Activated naive CD8-positive, alpha-beta T cell treated with anti-CD3 and anti-CD28 coated beads, Interleukin-2, amount 50 U/mL, for 16 hours (primary cell): ENCODE measurements at places on chromosomes 1 and 21.

- DNase-seq, result no peak
Observed at GRCh38 chr1:245276445-245276844, 121.7 kb downstream of the KIF26B start.

DNA sequence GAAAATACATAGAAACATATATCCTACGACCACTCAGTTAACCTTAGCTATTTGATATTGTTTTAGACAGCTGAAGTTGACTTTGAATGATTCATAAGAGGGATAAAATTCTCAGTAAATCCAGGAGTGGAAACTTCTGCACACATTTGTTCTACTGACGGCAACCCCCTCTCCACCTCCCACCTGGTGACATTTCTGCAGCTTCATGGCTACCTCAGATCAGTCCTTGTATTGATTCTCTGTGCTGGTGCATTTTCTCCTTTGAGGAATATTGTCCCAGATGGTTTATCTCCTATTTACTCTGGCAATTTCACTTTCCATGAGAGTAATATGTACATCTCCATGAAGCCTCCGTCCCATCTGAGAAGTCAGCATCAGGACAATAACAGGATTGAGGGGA, 57.7 kb upstream of the COA6 start:
- no peak for DNase-seq

GRCh38 chr1:36446271-36446670, 4.0 kb downstream of the OSCP1 start:
- DNase-seq, result no peak

DNA sequence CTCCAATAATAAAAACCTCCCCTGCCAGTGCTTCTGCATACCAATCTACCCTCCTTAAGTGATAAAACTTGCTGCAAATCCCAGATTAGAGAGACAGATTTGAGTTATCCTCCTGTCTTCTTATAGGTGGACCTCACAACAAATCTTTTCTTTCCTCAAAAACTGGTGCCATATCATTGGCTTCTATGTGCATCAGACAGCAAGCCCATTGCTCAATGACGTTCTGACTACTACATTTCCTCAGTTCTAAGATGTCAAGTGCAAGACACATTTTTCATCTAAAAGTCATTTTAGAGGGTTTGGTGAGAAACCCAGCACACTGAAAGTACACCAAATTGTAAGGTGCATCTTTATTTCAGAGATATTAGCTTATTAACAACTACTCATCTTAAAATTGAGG, 107.8 kb upstream of the VAV3 start:
- no peak for DNase-seq

DNA sequence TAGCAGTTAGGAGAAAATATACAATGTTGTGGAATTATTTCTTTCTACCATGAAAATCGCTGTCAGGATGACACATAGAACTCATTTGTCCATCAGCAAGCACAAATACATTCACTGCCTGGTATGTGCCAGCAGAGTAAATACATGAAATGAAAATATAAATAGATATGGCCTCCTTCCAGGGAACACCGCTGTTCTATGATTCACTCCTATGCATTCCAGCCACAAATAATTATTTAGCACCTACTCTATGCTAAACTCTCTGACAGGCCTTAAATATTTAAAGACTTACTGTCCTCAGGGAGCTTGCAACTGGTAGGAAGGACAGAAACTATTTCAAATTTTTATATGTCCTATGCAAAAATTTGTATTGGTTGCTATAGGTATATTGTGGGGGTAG, 975.0 kb upstream of the NCAM2 start:
- DNase-seq, result no peak

DNA sequence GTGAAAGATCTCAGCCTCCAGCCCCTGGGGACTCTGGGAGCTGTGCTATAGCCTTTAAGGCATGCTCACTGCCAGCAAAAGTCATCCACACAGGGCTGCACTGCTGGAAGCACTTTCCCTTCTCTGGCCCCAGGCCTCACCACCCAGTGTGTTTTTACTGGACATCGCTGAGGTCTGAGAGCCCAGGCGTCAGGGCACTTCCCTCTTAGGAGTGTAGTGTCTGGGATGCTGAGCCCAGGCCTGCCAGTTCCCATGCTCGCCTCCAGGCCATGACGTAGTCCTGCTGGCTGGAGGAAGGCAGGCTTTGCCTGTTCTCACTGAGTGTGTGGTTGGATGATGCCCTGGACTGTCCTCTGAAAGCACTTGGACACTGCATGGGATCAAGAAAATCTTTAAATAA, 101.2 kb downstream of the GDAP2 start:
- DNase-seq, result no peak

- no peak for DNase-seq
Observed at GRCh38 chr1:101253976-101254674, 17.3 kb downstream of the S1PR1 start.

DNA sequence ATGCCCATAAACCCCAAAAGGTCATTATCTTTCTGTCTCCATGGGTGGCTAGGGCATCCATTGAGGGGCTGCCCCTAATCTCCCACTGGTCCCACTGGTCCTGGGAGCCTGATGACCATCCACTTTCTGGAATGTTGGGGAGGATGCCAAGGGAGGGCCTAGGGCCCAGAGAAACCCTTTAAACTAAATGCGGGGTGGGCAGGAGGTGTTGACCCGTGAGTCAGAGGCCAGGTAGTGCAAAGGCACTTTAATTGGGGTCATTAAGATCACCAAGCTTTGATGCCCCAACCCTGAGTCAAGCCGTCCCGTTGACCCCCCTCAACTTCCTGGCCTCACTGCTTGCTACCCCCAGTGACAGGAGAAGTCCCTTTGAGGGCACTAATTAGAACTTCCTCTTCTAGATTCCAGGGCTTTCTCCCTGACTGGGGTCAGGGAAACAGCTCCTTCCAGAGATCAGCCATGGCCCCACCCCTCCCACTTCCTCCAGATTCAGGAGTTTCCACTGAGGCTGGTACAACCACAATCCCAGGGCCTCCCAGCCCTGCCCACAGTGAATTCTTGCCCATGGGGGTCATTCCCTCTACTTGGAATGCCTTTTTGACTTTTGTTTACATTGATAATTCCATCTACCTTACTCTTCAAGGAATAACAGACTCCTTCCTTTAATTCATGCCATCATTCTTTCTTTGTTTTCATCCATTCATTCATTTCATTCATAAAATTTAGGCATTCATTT, 15.5 kb upstream of the SERINC2 start:
- DNase-seq, result no peak

GRCh38 chr1:164641353-164641730, 82.4 kb downstream of the PBX1 start:
- no peak for DNase-seq

GRCh38 chr1:248751142-248751541, 4.4 kb downstream of the LYPD8 start:
- DNase-seq, result no peak

DNA sequence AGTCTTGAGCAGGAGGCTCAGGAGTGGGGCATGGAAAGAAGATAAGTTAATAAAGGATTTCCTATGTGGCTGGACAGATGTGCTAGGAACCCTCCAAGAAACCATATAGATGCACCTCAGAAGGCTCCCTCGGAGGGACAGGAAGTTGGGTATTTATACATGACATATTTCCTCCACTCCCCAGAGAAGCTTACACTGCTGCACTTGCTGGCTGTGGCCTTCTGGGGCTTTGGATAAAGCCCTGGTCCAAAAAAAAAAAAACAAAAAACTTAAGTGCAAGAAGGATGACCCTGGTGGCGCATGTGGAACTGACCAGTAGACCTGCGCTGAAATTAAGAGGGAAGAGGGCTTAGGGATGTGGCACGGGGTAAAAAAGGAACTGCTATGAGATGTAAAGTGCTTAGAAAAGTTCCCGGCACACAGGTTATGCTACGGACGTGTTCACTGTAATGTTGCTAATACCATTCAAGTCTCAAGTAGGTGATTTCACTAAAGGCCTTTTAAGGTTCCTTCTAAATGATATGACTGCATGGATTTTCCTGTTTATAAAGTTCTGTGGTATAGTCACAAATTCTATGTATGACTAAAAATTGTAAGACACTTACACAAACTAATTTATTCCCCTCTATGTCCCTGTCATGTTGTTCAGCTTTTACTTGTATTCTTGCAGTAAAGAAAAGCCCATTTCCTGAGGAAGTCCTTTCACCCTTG, 253.6 kb downstream of the HMCN1 start:
- no peak for DNase-seq

DNA sequence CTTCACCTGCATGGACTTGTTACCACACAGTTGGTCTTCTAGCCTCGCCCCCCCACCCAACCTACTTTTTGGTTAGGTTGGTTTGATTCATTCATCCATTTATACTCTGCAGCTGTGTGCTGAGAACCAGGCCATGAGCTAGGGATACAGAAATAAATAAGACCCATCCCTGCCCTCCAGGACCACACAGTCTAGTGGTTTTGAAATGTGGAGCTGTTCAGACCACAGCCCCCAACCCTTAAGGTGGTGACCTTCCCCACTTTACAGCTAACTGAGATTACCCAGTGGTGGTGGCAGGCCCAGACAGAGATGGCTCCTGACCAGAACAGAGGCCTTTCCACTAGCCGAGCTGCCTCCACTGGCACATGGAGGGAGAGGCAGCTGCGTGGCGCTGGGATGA, 37.0 kb downstream of the LRRN2 start:
- DNase-seq, result no peak

DNA sequence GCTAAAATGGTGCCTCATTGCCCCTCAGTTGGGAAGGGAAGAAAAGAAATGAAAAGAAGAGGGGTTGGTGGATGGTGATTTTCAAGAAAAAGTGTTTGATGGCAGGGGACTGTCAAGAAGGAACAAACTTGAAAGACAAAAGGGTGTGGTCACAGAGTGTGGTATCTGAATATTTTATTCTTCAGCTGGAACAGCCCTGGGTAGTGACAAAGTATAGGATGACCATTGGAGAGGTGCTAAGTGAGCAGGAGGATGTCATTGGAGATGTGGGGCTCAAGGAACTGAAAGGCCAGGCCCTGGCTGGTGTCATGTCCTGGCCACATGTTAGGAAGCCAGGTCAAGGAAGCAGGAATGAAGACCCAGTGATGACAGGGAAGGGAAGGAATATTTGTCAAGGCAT, 71.0 kb upstream of the CD55 start:
- no peak for DNase-seq

GRCh38 chr1:100811808-100812207, 82.8 kb downstream of the EXTL2 start:
- no peak for DNase-seq
